ENCODE measurements at places on chromosomes 4 and X.

- DNase-seq = no peak
Observed at GRCh38 chr4:170226288-170226687, 136.5 kb upstream of the AADAT start.

GRCh38 chr4:87886083-87886482 is 53.3 kb downstream of the MEPE start:
- no peak for DNase-seq

GRCh38 chrX:129091097-129091496 is 432.2 kb downstream of the SMARCA1 start:
- DNase-seq = no peak

DNA sequence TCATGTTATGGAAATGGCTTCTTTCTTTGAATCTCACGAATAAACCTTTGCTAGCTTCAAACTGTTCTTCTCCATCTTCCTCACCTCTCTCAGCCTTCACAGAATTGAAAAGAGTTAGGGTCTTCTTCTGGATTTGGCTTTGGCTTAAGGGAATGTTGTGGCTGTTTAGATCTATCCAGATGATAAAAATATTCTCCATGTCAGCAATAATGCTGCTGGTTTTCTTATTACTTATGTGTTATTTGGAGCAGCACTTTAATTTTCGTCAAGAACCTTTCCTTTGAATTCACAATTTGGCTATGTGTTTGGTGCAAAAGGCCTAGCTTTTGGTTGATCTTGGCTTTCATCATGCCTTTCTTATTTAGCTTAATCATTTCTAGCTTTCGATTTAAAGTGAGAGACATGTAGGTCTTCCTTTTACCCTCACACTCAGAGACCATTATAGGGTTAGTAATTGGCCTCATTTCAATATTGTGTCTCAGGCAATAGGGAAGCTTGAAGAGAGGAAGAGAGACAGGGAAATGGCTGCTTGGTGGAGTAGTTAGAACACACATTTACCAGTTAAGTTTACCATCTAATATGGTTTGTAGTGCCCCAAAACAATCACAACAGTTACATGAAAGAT is 5.1 kb upstream of the ADAM29 start:
- no peak for DNase-seq

- DNase-seq = no peak
Observed at GRCh38 chr4:47313384-47313783, 150.1 kb downstream of the COMMD8 start.

DNA sequence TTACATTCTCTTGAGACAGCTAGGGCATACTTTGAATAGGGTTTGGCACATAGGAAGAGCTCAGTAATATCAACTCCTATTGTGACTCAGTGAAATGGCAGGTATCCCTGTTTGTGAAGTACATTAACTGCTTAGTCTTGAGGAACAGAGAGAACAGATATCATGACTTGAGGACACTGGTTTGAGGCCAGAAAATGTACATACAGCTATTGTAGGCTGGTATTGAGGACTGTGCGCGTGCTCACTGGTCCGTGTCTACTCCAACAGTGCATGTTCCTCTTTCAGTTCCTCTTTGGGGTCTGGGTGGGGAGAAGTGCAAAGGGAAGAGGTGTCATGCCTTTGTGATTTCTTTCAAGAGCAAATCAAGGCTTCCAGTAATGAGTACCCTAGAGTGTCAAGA is 34.6 kb upstream of the TBC1D9 start:
- DNase-seq = no peak

- no peak for DNase-seq
Observed at GRCh38 chr4:109574931-109575804, 15.1 kb downstream of the MCUB start.

- DNase-seq = no peak
Observed at GRCh38 chr4:157005193-157005592, 33.6 kb upstream of the PDGFC start.

DNA sequence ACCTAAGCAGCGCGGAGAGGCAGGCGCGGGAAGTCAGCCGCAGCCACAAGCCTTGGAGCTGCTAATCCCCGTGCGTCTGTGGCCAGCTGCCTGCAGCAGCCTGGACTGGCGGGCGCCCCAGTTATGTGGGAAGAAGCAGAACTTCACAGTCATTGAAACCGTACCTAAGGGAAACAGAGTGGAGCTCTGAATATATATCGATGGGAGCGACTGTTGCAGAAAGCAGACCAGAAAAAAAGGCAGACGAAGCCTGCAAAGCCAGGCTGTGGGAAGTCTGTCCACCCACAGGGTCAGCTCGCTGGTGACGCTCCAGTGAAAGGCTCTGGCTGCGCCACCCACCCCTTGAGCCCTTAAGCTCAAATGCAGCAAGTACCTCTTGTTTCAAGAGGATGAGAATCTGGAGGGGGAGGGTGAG is 24.7 kb downstream of the KCNE5 start:
- peak; percentile 7 for DNase-seq

GRCh38 chr4:105092768-105093167 is 53.9 kb upstream of the TET2 start:
- DNase-seq = no peak

DNA sequence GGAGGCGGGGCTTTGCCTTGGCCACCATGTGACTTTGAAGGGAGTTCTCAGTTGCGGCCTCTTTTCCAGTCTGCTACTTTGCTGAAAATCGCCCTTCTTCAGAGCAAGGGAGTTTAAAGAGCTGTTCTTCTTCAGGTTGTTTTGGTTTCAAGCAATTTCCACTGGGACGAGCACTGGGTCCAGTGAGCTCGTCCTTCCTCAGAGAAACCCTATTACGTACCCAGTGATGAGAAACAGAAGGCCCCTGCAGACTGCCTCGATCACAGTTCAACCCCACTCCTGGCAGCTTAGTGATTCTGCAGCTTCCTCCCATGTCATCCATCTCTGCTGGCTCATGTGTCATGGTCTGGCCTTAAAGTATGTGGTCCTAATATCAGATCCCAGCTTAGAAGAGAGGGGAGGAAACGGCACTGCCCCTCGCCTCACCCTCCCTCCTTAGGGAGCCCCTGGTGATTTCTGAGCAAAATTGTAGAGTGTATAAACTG is 7.8 kb upstream of the FAM149A start:
- no peak for DNase-seq

DNA sequence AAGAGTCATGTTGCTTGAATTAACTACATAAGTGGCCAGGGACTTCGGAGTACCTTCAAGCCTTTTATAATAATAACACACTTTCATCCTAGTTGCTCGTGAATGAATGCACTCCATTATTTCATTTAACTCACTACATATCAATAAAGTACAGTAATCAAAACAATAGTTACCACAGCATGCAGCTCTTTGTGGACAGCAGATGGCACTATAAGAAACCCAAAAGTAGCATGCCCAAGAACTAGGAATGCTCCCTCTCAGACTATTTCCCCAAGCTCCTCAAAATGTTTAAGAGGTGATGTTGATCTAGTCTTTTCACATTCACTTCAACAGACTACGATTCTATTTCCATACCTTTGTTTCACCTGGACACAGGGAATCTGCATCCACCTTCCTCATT is 500.8 kb upstream of the DIAPH2 start:
- DNase-seq = no peak

DNA sequence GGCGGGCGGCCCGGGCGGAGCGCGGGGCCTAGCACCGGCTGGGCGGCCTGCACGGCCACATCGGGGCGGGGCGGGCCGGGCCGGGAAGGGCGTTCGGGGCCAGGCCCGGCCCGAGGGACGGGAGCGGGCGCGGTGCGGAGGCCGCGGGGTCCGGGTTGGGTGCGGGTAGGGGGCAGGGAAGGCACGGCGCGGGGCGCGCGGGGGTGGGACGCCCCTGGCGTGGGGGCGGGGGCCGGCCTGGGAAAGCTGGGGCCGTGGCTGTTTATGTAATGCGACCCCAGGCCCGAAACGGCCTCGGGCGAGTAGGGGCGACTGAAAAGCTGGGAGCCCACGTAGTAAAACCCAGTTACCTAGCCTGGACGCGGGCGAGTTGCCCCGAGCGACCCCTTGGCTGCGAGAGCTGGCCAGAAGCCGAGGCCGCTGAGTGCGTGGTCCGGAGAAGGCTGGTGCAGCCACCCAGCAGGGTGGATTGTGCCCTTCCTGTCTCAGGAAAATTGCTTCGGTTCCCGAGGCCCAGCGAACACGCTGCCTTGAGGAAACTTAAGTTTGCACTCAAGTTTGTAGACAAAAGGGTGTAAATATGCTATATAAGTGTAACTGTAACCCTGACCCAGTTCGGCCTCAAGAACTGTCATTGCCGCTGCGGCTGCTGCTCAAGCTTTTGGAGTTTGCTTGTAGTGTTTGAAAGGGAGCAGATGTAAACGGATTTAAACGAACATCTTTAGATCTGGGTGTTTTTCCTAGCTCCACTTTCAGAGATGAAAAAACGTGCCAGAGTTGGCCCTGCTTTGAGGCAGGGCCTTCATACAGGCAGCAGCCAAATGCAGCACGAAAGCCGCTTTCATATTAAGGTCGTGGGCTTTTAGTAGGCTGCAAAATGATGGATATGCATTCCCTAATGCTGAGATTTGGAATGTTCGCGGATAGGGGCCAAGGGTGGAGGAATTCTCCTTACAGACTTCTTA is 674 bp downstream of the SEC24B start:
- DNase-seq = peak; percentile 15

- no peak for DNase-seq
Observed at GRCh38 chr4:139873111-139873860, 207.7 kb downstream of the MGST2 start.

DNA sequence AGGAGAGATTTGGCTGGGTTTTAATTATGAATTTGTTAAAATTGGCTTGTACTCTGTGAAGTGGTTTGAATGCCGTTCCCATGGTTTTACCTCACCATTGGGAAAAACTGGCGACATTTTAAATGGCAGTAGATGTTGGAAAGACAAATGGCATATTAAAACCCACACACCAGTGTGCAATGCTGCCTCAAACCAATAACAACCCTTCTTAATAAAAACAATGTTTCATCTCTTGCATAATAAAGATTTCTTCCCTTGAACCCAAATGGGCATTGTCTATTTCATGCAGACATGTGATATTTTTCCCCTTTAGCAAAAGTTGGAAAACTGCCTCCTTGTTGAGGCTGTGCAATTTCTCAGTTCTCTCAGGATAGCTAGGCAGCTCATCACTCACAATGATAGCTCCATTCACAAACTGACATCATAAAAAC is 33.7 kb downstream of the GABRB1 start:
- DNase-seq = peak; percentile 81

GRCh38 chr4:71222661-71223060 is 116.2 kb upstream of the SLC4A4 start:
- no peak for DNase-seq

- no peak for DNase-seq
Observed at GRCh38 chr4:165060938-165061337, 7.3 kb downstream of the TRIM75 start.

GRCh38 chr4:53346920-53347852 is 18.7 kb downstream of the SCFD2 start:
- no peak for DNase-seq

Measured in hypothalamus (tissue), 51 donors.